ENCODE measurements at places on chromosomes 12 and 14.

DNA sequence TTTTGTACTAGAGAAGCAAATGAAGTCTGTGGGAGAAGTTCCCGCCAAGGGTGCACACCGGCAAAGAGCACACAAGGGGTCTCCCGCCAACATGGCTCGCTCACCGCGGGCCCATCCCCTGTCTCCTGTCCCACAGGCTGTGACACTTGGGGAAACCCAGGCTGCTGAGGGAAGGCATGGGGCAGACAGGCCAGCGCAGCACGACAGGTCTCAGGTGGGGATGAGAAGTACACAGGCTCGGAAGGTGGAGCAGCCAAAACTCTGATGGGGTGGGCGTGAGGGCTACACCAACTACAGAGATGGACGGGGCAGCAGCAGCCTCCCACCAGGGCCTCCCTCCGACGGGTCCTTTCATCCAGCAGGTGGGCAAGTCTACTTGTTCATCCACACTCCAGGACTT lies 64.4 kb downstream of the RNF34 start:
- peaks cover 2% of the 10 kb centered on the region for H3K36me3 ChIP-seq
- H3K4me3 ChIP-seq: no peak overlapping the region
- no peak for DNase-seq
- H3K27ac ChIP-seq: no peak overlapping the region
- H3K4me1 ChIP-seq: no peaks in the 10 kb centered on the region

DNA sequence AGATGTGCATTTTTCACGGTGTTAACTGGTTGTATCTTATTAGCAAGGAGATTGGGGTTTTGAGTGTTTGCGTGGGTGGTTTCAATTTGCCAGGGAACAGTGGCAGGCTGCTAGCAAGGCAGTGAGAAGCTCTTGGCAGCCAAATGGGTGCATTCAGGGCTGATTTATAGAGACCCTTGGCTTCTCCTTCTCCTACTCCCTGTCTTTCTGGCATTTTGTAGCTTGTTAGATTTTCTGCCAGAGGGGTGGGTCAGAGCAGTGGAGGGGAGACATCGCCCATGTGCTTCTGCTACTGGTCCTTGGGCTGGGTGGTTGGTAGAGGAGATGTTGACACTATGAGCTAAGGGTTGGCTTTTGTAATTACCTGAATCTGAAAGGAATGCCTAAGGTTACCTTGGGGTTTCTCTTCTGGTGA lies 9.6 kb downstream of the CALM1 start:
- no peaks in the 10 kb centered on the region for H3K27me3 ChIP-seq
- H3K4me1 ChIP-seq: 0 out of 2 replicates have a peak, but pooled peaks cover 3% of the 10 kb centered on the region
- H3K27ac ChIP-seq: no peak overlapping the region
- no peak overlapping the region for H3K4me3 ChIP-seq
- H3K36me3 ChIP-seq: peaks cover 20% of the 10 kb centered on the region

DNA sequence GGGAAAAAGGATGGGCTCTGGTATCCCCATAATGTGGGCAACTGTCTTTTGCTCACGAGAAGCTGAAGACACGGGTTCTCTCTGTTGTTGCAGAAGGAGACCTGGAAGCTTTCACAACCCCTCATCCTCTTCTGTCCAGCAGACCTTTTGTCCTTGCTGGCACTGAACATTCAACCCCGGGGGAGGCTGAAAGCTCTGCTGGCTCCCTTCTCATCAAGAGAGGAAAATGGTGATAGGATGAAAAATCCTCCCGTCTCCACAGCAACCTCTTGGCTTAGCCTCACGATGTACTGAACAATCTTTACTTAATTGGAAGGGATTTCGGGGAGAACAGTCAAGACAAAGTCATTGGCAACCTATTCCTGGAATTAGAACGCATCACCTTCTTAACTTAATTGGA lies 39.0 kb downstream of the ELK3 start:
- 0 out of 2 replicates have a peak, but pooled peaks cover 1% of the 10 kb centered on the region for H3K4me1 ChIP-seq
- H3K27ac ChIP-seq: no peak overlapping the region
- H3K27me3 ChIP-seq: no peaks in the 10 kb centered on the region
- no peaks in the 10 kb centered on the region for H3K36me3 ChIP-seq

GRCh38 chr14:74610866-74611649 lies 979 bp downstream of the LTBP2 start:
- no peak overlapping the region for H3K27ac ChIP-seq
- H3K27me3 ChIP-seq: peaks cover 26% of the 10 kb centered on the region
- H3K4me1 ChIP-seq: no peaks in the 10 kb centered on the region

DNA sequence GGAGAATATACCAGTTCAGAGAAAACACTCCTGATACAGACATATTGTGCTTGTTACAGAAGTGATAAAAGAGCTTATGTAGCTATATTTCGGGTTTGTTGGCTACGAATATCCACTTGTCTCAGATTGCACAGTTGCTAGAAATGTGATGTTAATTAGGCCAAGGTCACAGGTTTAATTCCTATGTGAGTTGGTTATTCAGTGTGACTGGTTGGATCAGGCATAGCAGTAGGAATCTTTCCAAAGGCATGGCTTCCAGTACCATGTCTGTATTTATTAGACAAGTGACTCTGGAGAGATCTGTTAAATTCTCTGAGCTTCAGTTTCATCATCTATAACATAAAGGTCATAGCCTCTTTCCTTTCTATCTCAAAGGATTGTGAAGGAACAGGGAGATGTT lies 152.7 kb upstream of the KITLG start:
- no peaks in the 10 kb centered on the region for H3K4me1 ChIP-seq
- no peak overlapping the region for H3K4me3 ChIP-seq
- DNase-seq: no peak

GRCh38 chr14:72651081-72651480 lies 242.8 kb downstream of the DPF3 start:
- H3K27ac ChIP-seq: no peak overlapping the region
- DNase-seq: no peak
- H3K36me3 ChIP-seq: no peaks in the 10 kb centered on the region

- H3K27ac ChIP-seq: no peak overlapping the region
- H3K4me3 ChIP-seq: no peak overlapping the region
- no peaks in the 10 kb centered on the region for H3K27me3 ChIP-seq
- DNase-seq: no peak
- no peaks in the 10 kb centered on the region for H3K36me3 ChIP-seq
- no peaks in the 10 kb centered on the region for H3K4me1 ChIP-seq
Observed at GRCh38 chr12:131101703-131102492, 148.2 kb downstream of the ADGRD1 start.

DNA sequence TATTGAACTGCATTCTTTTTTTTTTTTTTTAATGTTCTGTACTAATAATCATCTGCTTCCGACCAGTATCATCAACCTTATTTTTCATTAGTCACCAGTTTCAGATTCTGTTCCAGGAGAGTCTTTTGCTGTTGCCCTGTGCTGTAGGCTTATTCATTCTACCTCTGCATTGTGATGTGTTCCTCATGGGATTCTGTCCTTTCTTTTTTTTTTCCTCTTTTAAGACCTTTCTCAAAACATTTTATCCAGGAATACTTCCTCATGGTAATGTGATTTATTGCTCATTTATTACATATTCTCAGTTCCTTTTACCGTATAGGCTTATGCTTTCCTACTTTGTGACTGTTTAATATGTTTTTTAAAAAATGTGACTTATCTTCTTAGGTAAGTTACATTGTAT lies 4.8 kb downstream of the NDUFA9 start:
- H3K36me3 ChIP-seq: peaks cover 10% of the 10 kb centered on the region
- no peaks in the 10 kb centered on the region for H3K27me3 ChIP-seq
- no peak overlapping the region for H3K4me3 ChIP-seq

DNA sequence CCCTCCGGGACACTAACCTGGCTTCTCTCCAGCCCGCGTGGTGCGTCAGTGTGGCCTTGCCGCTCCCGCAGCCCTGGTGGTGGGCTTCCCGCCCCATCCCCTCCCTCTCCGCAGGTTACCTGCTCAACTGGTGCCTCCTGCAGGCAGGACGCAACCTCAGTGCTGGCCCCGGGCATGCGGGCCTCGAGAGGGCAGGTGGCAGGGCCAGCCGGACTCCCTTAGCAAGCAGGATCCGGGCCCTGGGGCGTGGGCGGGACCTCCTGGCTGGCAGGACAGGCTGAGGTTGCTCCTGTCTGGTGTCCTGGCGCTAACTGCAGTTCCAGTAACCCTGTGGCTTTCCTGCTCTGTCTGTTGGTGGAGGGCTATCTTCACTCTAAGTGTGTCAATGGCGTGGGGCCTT lies 8.6 kb upstream of the ADSS1 start:
- H3K36me3 ChIP-seq: peaks cover 39% of the 10 kb centered on the region
- H3K4me3 ChIP-seq: no peak overlapping the region
- no peaks in the 10 kb centered on the region for H3K27me3 ChIP-seq
- no peaks in the 10 kb centered on the region for H3K4me1 ChIP-seq
- H3K27ac ChIP-seq: no peak overlapping the region

- no peaks in the 10 kb centered on the region for H3K4me1 ChIP-seq
- H3K27me3 ChIP-seq: no peaks in the 10 kb centered on the region
- DNase-seq: no peak
- no peak overlapping the region for H3K4me3 ChIP-seq
- no peak overlapping the region for H3K27ac ChIP-seq
- no peaks in the 10 kb centered on the region for H3K36me3 ChIP-seq
Observed at GRCh38 chr14:70881549-70882177, 25.6 kb upstream of the PCNX1 start.

DNA sequence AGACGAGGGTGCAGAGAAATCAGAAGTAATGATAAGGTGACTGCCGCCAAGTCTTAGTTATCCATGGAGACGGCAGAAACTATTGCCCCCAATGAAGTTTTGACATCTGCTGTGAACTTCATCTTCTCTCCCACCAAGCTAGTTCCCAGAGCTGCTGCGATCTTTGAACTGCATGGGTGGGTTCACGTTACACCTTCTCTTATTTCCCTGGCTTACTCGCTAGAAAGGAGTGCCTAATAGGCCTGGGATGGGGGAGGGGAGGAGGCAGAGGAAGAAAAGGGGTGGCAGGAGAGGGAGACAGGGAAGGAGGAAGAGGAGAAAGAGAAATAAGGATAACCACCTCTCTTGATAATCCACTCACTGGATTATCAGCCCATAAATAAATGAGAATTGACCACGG lies 157.1 kb downstream of the NTF3 start:
- DNase-seq: peak; percentile 11
- H3K27me3 ChIP-seq: no peaks in the 10 kb centered on the region
